ENCODE measurements at places on chromosomes 12 and 14. TPM values are rescaled to one million over a fixed set of nuclear protein-coding genes. Genes with fewer than 3 reads are reported as not detected.

Gene MSI1
- total RNA-seq, result 1.1 TPM

Gene MSRB3
- total RNA-seq, result 24.1 TPM

Gene NRIP2
- not detected for total RNA-seq

Gene TOMM20L
- not detected for total RNA-seq

Gene RESF1
- total RNA-seq, result 20.9 TPM

Gene MAPKAPK5
- total RNA-seq, result 52.1 TPM

Gene SLC7A8
- 0.72 TPM for total RNA-seq

Gene INHBE
- total RNA-seq, result 0.08 TPM

Gene ERP27
- total RNA-seq, result not detected

Gene PLEK2
- total RNA-seq, result 29.7 TPM

Gene KIF5A
- 0.29 TPM for total RNA-seq

Gene TMEM52B
- 0.12 TPM for total RNA-seq

Gene PTGER2
- 1.6 TPM for total RNA-seq

All from A549 treated with CORT108297 at 1 μM for 4 hours (cell line).